ENCODE measurements at places on chromosomes 7 and 10.

DNA sequence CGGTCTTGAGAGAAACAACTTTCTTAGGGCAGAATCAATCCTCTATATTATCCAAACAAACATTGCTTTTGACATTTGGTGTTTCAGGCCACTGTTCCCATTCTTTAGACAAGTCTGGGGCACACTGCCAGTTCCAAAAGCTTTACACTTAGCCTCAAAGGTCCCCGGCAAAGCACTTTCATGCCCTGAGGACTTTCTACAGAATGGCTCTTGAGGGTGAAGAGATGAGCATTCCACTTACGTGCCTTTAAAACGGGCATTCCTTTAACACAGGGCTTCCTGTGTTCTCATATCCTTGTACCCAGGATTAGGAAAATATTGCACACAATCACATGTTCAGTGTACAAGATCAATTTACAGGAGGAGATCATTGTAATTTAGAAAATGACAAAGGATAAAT lies 13.1 kb upstream of the TMEM213 start:
- no peak for DNase-seq

GRCh38 chr7:26636808-26637207 lies 227.6 kb downstream of the SKAP2 start:
- no peak for DNase-seq

GRCh38 chr7:156614434-156615264 lies 25.9 kb upstream of the RNF32 start:
- DNase-seq: no peak

DNA sequence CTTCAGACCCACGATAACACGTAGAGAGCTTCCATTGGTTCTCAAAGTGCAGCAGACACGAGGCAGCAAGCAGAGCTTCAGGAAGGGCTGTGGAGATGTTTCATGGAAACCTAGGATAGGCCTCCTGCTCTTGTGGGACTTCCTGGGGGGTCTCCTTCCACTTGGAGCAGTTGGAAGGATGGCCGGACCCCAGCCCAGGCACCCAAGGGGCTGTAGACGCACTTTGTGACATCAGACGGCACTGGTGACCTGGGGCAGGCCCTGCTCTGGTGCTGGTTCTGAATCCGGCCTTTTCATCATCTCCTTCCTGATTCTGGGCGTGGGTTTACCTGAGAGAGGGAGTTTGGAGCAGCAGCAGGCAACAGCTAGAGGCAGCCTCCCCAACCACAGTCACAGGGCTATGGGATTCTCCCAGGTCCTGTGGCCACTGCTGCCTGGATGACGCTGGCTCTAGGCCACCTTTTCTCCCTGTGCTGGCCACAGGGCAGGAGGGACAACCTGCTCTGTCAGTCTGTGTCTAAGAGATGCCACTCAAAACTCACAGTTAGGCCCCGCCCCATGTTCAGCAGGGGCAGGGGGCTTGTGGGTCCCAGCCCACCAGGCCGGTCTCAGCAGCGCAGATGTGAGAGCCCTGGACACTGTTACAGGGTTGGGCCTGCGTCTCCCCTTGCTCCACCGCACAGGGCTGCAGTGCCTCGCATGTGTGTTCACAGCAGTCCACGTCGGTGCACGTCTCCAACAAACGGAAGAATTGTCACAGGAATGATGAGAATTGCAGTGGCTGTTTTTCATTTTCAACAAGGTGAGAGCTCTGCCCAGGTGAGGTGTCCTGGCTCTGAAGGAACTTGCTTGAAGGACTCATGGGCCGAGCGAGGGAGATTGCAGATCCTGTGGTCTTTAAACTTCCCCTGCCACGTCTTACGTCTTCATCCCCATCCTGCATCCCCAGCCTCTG lies 569.3 kb downstream of the TCERG1L start:
- DNase-seq: no peak

DNA sequence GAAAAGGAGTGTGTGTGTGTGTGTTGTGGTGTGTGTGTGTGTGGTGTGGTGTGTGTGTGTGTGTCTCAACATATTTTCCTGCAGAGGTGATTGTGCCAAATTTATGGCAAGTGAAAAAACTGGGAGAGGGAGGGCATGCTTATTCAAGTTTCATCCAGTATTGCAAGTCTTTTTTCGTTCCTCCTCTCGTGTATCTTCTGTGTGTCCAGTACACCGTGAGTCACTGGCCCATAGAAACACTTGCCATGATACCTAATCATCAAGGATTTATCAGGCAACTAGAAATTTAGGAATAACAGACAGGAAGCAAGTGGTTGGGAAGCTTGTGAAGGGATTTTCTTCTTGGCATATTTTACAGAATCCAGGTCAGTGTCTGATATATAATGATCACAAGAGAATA lies 820.5 kb downstream of the GATA3 start:
- no peak for DNase-seq

GRCh38 chr10:131269776-131270460 lies 41.6 kb downstream of the TCERG1L start:
- DNase-seq: no peak

DNA sequence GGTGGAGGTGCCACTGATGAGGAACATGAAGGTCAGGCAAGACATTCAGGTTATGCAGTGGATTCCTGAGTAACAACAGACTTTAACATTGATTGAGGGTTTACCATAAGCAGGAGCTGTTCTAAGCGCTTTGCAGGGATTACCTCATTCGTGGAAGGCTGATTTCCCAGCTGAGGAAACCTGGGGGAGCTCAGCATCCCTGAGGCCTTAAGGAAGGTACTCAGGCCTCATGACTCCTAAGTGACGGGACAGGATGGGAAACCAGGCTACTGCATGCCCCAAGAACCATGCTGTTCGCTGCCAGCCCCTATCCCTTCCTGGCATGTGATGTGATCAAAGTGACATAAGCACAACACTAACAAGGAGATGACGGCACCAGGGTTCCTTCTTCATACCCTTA lies 143.6 kb upstream of the NFE2L3 start:
- DNase-seq: no peak

DNA sequence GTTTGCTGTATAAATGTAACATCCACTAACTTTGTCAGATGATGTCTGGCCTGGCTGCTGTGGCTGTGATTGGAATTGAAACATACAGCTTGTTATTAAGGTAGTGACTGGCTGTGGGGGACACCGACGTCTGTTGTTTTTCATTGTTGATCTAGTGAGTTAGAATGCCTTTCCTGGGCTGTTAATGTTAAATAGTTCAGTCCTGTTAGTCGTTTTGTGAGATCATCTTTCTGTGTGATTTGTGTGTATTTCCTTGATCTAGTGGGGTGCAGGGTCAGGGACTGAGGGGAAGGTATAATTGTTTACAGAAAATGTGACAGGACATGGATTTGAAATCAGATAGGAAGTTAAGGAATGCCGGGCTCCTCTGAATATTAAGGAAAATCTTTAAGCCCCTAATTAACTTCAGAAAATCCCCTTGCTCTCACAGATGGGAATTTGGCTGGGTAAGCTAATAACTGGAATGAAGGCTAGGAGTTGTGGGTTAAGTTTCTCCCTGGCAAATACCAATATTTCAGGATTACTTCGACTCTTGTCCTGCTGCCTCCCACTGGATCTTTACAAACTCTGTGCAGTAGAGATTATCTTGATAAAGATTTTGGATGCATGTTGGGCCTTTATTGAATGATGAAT lies 163.1 kb downstream of the AUTS2 start:
- DNase-seq: no peak

GRCh38 chr10:119541046-119541445 lies 1.5 kb downstream of the RGS10 start:
- no peak for DNase-seq

DNA sequence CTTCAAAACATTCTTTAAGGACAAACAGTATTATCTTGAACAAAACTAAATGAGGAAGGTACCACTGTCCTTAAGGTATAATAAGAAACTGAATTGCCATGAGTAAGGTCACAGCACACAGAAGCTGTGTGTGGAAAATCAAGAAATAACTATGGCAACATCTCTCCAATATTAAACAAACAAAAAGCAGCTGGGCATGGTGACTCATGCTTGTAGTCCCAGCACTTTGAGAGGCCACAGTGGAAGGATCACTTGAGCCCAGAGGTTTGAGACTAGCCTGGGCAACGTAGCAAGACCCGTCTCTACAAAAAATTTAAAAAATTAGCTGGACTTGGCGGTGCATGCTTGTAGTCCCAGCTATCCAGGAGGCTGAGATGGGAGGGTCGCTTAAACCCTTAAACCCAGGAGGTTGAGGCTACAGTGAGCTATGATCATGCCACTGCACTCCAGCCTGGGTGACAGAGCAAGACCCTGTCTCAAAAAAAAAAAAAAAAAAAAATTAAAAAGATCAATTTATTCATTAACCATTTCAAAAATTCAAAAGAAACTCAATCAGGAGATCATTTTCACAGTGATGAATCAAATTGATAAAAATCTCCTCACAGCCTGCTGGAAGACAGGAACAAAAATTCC lies 195.4 kb downstream of the SKIDA1 start:
- DNase-seq: peak; percentile 44

GRCh38 chr7:114989531-114989930 lies 67.6 kb downstream of the MDFIC start:
- DNase-seq: no peak

GRCh38 chr10:80646366-80646765 lies 108.7 kb downstream of the SH2D4B start:
- no peak for DNase-seq

DNA sequence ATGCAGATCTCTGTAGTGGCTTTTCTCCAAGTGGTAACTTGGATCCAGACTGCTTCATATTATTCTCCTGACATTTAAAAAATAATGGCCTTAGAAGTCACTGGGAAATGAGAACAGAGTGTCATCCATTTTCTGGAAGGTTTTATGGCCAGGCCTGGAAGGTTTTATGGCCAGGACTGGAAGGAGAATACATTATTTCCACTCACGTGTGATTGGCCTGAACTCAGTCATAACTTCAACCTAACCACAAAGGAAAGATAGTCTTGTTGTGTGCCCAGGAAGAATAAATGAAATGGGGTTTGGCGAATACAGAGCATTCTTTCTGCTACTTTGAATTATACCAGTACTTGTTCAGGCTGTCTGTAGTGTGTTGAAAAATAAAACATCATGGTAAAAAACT lies 360.9 kb downstream of the GPAM start:
- no peak for DNase-seq

- DNase-seq: no peak
Measured at GRCh38 chr10:128751284-128751683, 625.1 kb upstream of the MKI67 start.

DNA sequence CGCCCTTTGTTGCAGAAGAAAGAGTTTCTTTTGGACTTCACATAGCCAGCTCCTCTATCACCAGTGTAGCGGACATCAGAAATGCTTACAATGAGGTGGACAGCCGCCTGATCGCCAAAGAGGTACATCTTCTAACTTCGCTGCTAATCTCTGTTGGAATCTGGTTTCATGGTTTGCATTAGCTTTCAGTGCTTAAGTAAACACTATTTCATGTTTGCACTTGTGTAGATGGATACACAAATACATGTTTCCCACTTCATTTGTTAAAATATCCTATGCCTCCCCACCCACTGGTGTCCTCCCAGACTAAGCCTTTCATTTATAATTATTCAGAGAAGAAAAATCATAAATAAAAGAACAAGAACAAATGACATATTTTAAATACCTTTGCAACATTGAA lies 103.9 kb downstream of the WDFY4 start:
- no peak for DNase-seq

DNA sequence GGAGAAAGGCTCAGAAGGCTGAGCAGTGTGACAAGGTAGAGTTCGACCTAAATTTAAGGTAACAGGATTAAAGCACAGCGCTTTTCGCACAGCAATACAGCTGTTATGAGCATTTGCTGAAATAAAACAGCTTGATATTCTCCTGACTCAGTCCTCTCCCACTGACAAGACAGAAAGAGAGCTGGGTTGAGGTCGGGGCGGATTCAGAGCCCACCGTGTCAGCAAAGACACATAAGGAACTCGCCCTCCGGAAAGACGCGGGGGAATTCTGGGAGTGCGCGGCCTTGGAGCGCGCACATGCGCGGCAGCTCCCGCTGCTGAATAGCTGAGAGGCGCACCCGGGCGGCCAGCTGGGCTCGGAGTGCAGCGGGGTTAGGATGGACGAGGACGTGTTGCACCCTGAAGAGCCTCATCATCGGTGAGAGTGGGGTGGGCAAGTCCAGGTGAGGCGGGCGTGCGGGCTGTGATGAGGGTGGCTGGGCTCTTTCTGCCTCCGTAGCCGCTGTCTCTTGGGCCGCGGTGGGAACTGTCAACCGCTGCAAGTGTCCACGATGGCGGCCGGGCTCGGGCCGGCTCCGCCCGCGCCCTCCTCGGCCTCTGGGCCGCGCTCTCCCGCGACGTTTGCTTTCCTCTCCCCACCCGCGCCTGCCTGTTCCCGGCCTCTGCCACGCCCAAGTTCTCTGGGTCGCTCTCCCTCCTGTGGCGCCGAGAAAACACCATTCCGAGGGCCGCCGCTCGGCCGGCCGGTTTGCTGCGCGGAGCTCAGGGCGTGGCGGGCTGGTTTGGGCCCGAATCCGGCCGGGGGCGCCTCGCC lies 120.6 kb downstream of the LYZL1 start:
- DNase-seq: no peak

- no peak for DNase-seq
Measured at GRCh38 chr10:23362879-23363792, 18.5 kb upstream of the C10orf67 start.

- DNase-seq: no peak
Measured at GRCh38 chr10:98170249-98171117, 36.0 kb downstream of the R3HCC1L start.

GRCh38 chr7:4050126-4050660 lies 631.9 kb upstream of the FOXK1 start:
- DNase-seq: no peak

GRCh38 chr7:95101422-95101821 lies 194.0 kb downstream of the PPP1R9A start:
- DNase-seq: no peak
